Activated CD4-positive, alpha-beta T cell treated with anti-CD3 and anti-CD28 coated beads, Interleukin-2, amount 10 ng/mL, durations not matched to agents 7 days and 5 days (primary cell): ENCODE measurements at places on chromosomes 4 and X.

GRCh38 chr4:113758372-113758771 is 3.2 kb downstream of the CAMK2D start:
- no peak for DNase-seq

- no peak for DNase-seq
Measured at GRCh38 chrX:97332963-97333362, 449.3 kb downstream of the RPA4 start.

- DNase-seq, result no peak
Measured at GRCh38 chr4:41360214-41360920, 103.6 kb downstream of the UCHL1 start.

- DNase-seq, result no peak
Measured at GRCh38 chr4:185737489-185738037, 74.4 kb downstream of the SORBS2 start.

DNA sequence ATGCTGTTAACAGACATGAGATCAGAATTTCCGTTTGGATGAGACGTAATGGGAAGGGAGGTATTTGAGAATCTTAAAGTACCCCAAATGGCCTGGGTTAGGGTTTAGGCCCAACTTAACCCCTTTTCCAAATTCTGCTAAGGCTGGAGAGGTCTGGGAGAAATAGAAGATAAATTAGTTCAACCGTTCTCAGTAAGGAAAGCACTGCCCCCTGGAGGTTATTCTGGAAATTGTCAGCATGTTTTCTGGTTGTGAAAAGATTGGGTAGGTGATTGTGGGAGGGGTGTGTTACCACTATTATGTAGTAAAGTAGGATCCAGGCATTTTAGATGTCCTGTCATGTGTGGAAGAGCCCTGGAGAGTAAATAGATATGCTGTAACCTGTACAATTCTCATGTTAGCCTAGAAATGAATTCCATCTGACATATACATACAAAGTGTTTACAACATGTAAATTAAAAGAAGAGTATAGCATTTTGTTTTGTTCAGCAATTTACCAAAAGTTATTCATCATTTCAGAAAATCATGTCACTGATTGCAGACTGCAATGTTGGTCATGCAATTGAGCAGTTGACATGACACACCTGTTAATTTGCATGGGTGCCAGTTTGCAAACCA is 26.8 kb upstream of the GRXCR1 start:
- peak; percentile 65 for DNase-seq

DNA sequence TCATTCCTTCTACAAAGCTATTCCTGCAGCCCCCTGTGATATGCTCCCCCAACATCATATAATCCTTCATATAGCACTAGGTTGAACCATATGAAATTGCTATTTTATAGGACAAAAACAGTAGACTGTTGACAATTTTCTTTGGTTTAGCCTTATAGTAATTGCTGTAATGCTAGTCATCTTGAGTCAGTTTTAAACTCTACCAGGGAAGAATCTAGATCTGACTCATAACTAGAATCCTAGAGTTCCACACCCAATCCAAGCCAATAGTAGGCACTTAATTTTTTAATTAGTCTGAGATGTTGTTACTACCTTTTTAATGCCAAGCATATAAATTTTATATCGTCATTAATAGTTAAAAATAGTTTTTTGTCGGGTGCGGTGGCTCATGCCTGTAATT is 136.8 kb downstream of the CHRNA9 start:
- DNase-seq, result no peak

GRCh38 chr4:150321113-150321512 is 242.9 kb downstream of the DCLK2 start:
- DNase-seq, result no peak

DNA sequence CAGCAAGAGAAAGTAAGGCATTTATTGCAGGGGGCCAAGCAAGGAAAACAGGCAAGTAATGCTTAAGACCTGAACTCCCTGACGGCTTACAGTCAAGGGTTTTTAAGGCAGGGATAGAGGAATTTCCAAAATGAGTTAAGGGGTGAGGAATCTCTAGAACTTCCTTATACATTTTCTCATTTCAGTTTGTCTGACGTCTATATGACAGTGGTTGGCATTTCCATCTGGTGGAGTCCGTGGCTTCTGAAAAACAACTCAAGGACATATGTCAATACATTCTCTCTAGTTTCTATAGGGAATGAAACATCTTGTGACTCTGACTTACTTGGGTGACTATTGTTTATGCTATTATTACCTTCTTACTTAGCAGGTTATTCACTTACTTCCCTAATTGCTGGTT is 19.3 kb upstream of the GUCY2F start:
- DNase-seq, result no peak

DNA sequence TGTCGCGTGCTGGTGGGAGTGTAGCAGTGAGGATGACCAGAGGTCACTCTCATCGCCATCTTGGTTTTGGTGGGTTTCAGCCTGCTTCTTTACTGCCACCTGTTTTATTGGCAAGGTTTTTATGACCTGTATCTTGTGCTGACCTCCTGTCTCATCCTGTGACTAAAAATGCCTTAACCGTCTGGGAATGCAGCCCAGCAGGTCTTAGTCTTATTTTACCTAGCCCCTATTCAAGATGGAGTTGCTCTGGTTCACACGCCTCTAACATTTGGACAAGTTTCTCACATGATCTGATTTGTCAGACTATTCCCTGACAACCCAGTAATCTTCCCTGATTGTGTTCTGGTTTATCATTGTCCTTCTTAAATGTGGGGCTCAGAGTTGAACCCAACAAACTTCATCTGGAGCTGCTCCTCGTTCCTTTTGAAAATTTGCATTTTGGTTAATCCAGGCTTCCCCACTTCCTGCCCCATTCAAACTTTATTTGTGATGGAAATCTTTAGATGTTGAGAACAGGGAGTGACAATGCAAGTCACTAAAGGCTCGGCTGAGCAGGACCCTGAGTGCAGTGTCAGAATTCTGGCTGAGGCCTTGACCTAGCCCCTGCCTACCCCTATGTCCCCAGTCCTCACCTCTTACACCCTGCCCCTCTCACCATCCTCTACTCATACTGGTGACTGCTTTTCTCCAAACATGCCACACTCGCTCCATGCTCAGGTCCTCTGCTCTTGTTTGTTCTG is 226.8 kb downstream of the STIM2 start:
- no peak for DNase-seq

DNA sequence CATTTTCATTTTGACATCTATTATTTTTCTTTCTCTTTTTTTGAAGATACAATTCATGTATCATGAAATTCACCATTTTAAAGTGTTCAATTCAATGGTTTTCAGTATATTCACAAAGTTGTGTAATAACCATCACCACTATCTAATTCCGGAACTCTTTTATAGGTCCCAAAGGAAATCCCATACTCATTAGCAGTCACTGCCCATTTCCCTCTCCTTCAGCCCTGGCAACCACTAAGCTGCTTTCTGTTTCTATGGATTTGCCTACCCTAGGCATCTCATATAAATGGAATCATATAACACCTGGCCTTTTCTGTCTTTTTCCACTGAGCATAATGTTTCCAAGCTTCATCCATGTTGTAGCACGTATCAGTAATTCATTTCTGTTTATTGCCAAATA is 3.2 kb upstream of the FGF2 start:
- no peak for DNase-seq

DNA sequence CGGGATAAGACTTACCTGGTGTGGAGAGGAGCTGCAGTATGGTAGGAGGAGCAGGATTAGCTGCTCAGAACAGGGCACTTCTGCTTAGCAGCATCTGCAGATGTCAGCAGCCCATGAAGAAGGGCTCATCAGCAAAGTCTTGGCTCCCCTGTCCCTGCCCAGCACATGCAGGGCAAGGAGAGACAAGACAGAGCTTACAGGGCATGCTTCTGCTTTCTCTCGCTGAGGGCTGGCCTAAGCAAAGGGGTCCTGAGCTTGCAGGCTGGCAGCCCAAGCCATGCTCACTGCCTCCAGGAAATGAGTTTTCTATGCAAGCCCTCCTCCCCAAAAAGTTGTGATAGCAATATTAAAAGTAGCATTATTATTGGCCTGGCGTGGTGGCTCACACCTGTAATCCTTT is 39.5 kb upstream of the TAPT1 start:
- DNase-seq, result no peak

GRCh38 chr4:16844816-16845586 is 53.4 kb downstream of the LDB2 start:
- no peak for DNase-seq

- no peak for DNase-seq
Measured at GRCh38 chr4:36088542-36088941, 155.8 kb downstream of the ARAP2 start.

- no peak for DNase-seq
Measured at GRCh38 chr4:125832161-125832560, 517.4 kb downstream of the FAT4 start.

DNA sequence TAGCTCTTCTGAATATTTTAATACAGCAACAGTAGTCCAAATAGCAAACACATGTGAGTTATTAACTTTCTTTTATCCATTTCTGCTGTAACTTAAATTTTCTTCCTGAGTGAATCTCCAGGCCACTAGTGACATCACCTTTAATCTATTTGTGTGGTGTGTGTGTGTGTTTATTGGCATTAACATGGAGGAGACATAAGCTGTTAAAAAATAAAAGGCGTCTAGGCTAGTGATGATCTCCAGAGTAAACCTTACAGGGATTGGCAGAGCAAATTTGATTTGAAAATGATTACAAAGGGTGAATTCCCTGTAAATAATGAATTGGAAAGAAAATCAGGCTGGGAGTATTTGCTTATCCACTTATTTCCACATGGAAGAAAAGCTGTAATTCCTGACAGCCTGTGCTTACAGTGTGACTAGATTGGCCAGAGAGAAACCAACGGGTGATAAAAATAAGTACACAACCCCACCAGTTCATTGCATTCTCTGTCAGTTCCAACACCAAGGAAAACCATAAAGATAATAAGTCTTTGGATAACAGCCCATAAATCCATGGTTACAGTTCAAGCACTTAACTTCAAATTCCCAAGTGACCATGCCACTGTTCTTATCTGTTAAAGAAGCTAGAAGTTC is 186.1 kb downstream of the ENOX2 start:
- DNase-seq, result no peak

DNA sequence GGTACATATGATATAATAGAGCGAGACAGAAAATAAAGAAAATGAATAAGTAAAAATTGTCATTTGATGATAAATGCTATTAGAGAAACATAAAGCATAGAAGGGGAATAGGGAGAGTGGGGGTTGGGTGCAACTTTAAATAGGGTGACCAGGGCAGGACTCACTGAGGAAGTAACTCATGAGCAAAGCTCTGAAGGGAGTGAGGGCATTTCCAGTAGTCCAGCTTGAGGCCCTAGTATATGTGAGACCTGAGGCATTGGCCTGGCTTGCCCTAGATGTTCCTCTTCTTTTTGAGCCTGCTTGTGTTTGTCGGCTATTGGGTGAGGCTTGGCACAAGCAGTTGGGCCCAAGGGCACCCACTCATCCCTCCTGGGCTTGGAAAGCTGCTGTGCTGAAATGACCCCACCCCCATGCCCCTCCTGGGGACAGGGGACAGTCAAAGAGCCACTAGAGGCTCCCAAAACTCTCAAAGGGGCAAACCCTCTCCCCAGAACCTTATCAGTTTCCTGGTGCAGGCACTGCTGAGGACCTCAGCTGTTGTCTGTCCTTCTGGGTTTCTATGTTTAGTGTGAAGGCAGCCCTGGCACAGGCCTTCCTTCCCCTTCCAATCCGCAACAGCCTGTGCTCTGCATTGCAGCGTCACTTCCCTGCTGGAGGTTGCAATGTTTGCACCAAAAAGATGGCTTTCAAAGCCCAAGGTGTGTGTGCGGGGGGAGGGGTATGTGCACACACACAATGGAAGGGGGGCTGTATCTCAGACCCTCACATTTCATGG is 40.1 kb downstream of the APLN start:
- DNase-seq, result no peak

- DNase-seq, result no peak
Measured at GRCh38 chrX:39453889-39454621, 643.7 kb downstream of the BCOR start.

- no peak for DNase-seq
Measured at GRCh38 chr4:1458581-1458980, 52.3 kb upstream of the NKX1-1 start.

DNA sequence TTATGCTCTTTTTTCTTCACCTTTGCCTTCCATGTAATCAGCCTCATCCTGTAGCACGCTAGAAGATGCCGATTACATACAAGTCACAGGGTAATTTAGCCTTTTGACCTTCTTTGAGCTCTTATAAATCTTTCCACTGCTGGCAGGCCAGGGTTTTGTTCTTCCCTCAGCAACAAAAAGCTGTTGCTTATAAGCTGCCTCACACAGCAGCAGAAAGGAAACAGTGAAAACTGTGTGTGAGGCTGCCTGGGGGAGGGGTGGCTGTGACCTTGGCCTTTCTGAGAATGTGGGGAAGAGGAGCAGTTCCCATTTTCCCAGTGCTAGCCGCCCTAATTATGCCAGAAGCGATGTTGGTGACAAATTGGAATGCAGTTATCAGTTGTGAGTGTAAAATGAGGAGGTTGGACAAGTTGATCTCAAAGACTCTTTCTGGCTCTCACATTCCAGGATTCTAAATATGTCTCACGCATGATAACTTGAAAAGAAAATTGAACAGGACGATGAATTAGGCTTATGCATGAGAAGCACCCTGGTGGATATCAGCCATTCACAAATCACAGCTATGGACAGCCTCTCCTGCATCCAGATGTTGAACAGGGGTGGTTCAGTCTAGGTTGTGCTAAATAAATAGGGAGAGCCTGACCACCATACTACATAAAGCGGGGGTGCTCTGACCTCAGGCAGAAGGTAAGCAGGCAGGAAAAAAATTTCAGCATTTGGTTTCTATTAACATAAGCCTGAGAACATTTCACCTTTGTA is 25.7 kb downstream of the SLITRK2 start:
- no peak for DNase-seq

- DNase-seq, result no peak
Measured at GRCh38 chr4:13833171-13833804, 205.8 kb upstream of the BOD1L1 start.

- DNase-seq, result no peak
Measured at GRCh38 chrX:128458888-128459287, 406.7 kb upstream of the ACTRT1 start.

DNA sequence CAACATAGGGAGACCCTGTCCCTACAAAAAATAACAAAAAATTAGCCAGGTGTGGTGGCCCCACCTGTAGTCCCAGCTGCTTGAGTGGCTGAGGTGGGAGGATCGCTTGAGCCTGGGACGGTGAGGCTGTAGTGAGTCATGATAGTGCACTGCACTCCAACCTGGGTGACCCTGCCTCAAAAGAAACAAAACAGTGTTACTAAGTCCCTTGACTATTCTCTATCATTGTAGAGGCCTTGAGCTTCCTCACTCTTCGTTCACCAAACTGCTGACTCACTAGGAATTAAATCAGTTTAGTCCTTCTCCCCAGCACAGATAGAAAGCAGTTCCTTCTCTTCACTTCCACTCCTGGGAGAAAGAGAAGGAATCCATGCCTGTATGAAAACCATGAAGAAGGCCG is 14.5 kb downstream of the CDS1 start:
- no peak for DNase-seq

DNA sequence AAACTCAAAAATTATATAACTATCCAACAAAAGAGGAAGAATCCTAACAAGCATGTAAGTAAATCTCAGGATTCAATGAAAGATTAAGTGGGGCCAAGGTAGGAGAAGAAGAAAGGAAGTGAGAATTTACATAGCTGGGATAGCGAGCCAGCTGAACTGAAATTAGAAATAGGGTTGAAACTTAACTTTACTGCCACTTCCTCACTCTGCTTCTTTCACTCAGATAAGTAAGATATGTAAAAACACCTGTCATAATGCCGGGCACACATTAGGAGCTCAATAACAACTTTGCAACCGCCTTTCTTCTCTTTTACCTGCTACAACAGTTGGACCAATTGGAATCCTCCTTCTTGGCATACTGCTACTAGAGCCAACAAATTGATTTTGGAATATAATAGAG is 129.4 kb downstream of the CNKSR2 start:
- DNase-seq, result no peak
